ENCODE measurements at places on chromosomes 6 and 20. TPM values are rescaled to one million over a fixed set of nuclear protein-coding genes. Genes with fewer than 3 reads are reported as not detected.
A peak's percentile ranks its signal among the peaks of the same experiment; 100 is the strongest.

SCRT2 gene
- total RNA-seq = not detected

- DNase-seq = no peak
These were observed 620.2 kb downstream of the QKI start for GRCh38 chr6:164034602-164035140.

DNA sequence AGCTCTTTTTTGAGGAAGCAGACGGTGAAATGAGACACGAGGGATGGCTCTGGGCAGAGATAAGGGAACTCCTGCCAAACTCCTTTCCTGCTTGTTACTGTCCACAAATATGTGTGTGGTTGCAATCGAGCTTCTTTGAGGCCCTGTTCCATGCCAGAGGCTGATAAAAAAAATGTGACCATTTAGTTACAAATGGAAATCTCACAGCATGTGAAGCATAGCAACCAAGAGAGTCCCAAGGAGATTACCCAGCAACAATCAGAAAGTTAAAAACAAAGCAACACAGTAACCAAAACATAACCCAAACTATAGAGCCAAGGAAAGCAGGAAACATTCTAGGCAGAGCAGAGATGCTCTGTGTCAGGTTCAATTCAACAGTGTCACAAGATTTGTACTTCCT lies 35.4 kb upstream of the HMGN3 start:
- DNase-seq = no peak

- no peak for DNase-seq
These were observed 150.7 kb downstream of the DLL1 start for GRCh38 chr6:170140129-170140528.

DNA sequence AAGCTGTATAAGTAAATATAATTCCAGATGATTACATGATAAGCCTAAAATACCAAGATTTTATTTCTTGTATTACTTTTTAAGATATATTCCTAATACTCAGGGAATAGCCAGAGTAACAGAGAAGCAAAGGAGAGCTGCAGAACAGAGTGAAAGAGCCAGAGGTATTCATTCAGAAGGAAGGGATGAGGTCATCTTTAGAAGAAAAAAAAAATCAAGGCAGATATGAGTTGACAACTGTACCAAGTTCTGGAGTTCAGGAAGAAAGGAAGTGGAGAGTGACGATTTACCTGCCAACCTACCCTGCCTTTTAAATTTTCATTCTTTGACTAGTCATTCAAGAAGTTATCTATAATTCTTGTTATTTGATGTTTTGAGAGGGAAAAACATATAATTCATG lies 28.8 kb upstream of the NHSL1 start:
- DNase-seq = no peak

DNA sequence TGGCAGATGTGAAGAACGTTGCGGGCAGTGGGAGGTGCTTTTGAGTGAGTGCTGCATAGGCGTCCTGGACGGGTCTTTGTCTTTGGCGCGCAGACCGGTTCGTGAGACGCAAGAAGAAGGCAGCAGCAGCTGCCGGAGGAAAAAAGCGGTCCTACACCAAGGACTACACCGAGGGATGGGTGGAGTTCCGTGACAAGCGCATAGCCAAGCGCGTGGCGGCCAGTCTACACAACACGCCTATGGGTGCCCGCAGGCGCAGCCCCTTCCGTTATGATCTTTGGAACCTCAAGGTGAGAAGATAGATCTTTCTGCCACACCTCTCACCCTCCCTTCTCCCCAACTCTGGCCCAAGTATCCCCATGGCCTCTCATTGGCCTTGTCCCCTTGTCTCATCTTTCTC lies 1.1 kb downstream of the ABT1 start:
- DNase-seq = no peak

DNA sequence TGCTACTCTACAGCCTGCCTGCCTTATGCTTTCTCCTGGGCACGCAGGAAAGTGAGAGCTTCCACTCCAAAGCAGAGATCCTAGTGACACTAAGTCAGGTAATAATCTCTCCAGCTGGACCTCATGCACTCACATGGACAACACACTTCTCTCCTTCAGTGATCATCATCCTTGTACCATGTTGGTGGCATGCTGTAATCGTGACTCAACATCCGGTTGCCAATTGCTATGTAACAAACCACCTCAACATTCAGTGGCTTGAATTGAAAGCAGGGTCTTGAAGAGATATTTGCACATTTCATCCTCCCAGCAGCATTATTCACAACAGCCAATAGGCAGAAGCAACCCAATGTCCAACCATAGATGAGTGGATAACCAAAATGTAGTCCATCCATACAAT lies 40.3 kb upstream of the PPP1R3G start:
- DNase-seq = no peak

DNA sequence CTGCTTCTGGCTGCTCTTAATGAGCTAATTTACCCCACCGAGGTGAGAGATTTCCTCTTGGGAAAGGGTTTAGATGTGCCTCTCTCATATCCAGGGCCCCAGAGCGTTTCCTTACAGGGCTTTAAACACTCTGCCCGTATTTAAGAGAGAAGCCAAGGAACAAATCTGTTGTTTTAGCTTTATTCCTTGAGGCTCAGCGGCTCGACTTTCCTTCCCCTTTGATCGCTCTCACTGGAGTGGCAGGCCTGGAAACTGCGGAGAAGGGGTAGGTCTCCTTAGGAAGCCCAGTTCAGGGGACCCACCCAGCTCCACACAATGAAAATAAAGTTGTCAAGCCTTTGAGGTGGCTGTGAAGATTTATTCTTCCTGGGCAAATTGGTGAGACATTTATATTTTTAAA lies 132.0 kb upstream of the JAG1 start:
- no peak for DNase-seq

DNA sequence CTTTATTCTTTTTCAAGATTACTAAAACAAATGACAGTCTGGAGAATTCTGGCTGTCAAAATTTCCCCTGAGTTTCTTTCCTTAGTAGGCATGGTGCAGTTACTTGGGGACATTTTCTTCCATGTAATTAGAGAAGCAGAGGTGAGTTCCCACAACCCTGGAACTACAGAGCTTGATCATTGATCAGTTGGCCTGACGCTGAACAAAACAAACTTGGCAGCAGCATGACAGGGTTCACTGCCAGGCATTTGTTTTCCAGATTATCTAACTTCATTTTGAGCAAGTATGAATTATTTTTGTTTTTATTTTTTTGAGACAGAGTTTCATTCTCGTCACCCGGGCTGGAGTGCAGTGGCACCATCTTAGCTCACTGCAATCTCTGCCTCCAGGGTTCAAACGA lies 22.6 kb downstream of the IYD start:
- DNase-seq = no peak

GRCh38 chr20:5046656-5047339 lies 45.5 kb upstream of the SLC23A2 start:
- DNase-seq = no peak

ESR1 gene
- 0.16 TPM for total RNA-seq

DNA sequence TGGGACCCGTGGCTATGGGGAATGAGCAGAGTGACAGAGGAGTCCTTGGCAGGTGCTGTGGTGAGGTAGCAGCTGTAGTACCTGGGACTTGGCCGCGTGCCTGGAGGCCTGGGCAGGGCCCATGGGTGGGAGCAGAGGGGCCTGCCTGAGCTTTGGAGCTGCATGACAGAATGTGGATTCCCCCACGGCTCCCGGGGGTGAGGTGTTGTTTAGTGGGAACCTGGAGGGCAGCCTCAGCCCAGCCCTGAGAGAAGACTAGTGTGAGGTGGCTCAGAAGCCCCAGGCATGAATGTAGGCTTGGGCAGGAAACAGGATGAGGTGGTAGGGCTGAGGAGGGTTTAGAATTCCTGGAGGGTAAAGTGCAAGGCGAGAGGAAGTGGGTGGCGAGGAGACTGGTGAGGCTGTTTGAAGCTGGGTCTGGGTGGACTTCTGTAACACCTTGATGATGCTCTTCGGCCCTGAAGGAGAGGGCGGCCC lies 86.5 kb upstream of the SCP2D1 start:
- DNase-seq = peak; percentile 34

SRMS gene
- total RNA-seq = 0.49 TPM

- no peak for DNase-seq
These were observed 539.1 kb upstream of the MARCKS start for GRCh38 chr6:113317891-113318574.

- no peak for DNase-seq
These were observed 83.8 kb downstream of the GCLC start for GRCh38 chr6:53461041-53461656.

DNA sequence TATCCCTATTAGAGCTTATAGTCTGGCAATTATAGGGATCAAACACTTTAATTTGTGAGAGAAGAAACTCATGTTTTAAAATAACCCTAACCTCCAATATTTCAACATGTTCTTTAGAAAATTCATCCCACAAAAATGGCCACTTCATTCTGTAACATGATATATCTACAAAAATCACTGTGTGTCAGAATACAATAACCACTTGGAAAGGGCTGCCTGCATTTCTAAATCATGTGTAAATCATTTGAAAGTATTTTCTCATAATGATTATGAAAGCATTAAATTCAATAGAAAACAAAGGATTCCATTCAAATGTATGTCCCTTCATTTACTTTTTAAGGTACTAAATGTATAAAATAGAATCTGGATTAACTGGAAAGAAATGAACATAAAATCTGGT lies 101.4 kb upstream of the NHSL1 start:
- DNase-seq = no peak

PREP gene
- total RNA-seq = 99.9 TPM

RIPOR2 gene
- 1.8 TPM for total RNA-seq

SSTR4 gene
- total RNA-seq = not detected

GRCh38 chr20:59223182-59223601 lies 59.6 kb downstream of the ZNF831 start:
- no peak for DNase-seq

GRIK2 gene
- 0.50 TPM for total RNA-seq

DNA sequence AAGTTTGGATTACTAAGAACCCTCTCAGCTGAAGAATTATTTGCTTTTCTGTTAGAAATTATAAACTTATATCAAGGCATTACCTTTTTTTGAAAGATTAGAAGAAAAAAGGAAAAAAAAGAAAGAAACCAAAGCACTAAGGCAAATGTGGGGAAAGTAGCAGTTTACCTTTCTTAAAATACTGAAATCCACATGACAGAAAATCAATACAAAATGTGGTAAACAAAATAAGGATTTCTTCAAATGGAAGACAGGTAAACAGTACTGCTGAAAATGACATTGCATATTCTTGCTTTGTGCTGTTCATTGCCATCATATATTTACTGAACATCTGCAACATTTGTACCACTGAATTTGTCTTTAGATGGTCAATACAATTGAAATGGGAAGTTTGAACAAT lies 411.2 kb upstream of the PLCB4 start:
- no peak for DNase-seq

GRCh38 chr6:144252259-144252658 lies 32.9 kb upstream of the UTRN start:
- no peak for DNase-seq

LY6G6D gene
- not detected for total RNA-seq

DNA sequence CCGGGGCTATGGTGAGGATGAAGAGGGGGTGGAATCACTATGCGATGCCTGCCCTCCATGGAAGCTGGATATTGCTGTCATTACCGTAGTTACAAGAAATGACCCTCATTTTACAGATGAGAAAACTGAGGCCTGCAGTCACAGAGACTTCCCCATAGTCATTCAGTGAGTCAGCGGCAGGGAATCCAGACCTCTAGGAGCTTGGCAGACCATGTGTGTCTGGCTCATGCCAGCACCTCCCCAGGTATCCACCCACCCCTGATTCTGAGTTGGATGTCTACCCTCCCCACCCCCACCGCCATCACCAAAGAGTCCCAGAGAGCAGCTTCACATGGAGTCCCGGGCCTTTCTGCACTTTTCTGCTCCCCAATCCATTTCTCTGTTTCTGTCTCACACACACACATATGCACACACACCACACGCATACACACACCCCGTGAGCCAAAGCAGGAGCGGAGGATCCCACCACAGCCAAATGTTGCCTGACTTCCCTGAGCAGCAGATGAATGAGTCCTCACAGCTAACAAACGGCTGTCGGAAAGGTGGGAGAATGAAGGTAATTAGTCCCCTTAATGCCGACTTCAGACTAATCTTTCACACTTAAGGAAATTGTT lies 24.8 kb downstream of the CDH22 start:
- no peak for DNase-seq

- no peak for DNase-seq
These were observed 10.1 kb upstream of the RTF2 start for GRCh38 chr20:56458206-56458821.

DNA sequence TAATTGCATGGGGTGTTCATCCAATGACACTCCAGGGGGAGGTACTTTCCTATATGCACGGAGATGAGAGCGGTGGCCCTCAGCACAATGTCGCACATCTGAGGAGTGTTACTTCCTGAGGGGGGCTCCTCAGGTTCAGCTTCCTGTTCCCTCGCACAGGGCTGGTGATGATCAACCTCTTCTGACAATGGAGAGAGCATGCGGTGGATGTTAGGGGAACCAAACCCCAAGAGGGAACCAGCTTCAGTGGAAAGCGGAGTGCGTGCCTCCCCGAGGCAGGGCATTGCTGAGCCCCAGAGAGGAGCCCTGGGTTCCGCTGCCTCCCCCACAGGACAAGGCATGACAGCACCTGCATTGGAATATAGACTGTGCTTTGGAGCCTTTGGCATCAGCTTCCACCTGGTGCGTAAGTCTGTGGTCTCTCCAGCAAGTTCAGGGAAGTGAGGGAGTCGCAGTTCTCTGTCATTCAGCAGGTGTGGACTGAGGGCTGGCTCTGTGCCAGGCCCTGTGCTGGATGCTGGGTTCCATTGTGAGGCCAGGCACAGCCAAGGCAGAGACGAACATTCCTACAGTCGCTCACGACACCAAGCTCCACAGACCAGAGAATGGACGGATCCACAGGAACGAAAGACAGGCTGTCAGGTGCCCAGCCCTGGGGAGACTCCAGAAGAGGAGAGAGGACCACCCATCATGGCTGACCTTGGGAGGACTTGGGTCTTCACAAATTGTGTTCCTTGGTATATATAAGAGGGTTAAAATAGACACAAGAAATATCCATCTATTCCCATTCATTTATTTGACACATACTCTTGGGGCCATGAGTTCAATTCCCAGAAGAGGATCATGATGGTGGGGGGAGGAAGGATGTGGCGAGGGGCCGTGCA lies 3.9 kb upstream of the ZNF831 start:
- DNase-seq = peak; percentile 23

- DNase-seq = no peak
These were observed 58.4 kb downstream of the HIVEP2 start for GRCh38 chr6:142886431-142887170.

GRCh38 chr20:47248448-47248966 lies 108.0 kb downstream of the ZMYND8 start:
- DNase-seq = no peak

- no peak for DNase-seq
These were observed 24.3 kb upstream of the OLIG3 start for GRCh38 chr6:137518386-137518983.

- DNase-seq = no peak
These were observed 31.1 kb downstream of the ARID1B start for GRCh38 chr6:156808287-156808686.
